Activated CD4-positive, alpha-beta T cell treated with anti-CD3 and anti-CD28 coated beads for 24 hours (primary cell): ENCODE measurements at places on chromosomes 6 and 20.

DNA sequence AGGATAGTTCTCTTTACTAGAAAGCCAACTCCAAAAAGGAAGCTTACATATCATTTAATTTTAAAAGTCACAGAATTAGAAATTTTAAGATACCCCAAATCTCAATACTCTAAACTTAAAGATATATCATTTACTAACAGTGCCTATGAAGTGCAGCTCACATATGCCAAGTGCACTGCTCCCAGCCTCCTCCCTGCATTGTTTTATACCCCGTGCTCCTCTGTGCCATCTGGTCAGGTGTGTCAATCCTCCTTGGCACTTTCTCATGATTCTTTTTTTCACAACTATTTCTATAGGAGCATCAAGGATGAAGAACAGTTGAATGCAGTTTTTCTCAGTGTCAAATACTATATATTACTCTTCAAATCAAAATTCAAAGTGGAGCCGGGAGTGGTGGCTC lies 8.8 kb downstream of the MAP7 start:
- no peak for DNase-seq

DNA sequence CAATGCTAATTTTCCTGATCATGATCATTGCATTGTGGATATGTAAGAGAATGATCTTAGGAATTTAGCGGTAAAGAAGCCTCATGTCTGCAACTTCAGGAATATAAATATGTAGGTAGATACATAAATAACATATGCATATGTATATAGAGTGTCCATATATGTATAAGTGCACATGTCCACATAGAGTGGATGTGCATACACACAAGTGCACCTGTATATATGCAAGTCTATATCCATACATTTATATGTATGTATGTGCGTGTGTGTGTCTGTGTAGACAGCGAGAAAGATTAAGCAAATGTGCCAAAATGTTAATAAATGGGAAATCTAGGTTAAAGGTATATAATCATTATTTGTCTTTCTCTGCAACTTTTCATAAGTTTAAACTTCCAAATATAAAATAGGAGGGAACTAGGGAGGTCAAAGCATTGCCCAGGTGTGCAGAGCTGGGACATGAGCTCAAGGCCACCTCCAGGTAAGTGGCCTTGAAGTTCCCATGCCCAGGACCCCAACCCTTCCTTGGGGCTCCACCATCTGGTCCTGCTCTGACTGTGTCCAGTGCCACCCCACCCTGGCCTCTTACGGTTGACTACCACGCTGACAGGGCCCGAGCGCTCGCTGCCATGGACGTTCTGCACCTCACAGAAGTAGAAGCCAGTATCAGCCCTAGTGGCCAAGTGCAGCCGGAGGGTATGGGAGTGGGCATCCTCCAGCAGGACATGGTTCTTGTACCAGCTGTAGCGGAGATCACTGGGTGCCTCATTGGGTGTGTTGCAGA lies 9.6 kb downstream of the SIGLEC1 start:
- no peak for DNase-seq

GRCh38 chr6:147418523-147418922 lies 90.0 kb upstream of the SAMD5 start:
- DNase-seq = no peak

- no peak for DNase-seq
Observed at GRCh38 chr6:118551063-118552053, 3.3 kb downstream of the PLN start.

- DNase-seq = no peak
Observed at GRCh38 chr6:152150196-152150595, 342.7 kb downstream of the ESR1 start.

DNA sequence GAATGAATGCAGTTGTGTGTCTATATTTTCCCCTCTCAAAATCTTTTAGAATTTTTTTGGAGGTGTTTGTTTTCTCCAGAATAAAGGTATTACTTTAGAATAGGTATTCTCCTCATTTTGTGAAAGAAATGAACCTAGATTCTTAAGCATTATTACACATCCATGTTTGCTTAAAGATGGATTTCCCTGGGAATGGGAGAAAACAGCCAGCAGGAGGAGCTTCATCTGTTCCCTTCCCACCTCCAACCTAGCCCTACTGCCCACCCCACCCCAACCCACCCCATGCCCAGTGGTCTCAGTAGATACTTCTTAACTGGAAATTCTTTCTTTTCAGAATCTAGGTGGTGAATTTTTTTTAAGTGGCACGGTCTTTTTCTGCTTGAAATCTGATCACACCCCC lies 127.8 kb downstream of the CD109 start:
- no peak for DNase-seq

DNA sequence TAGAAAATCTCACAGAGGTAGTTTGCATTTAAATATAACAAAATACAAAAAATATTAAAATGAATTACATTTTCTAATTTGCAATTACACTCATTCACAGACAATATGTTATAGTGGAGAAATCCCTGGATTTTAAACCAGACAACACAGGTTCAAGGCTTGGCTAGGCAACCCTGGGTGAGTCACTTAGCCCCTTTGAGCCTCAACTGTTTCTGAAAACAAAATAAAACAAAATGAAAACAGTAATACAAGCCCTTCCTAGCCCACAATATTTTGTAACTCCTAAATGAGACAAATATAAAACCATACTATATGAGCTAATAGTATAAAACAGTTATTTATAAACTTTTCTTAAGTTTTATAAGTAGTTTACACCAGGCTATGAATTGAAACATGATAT lies 41.0 kb downstream of the UQCC1 start:
- no peak for DNase-seq

- no peak for DNase-seq
Observed at GRCh38 chr6:108945681-108946159, 97.5 kb downstream of the ARMC2 start.

- no peak for DNase-seq
Observed at GRCh38 chr20:56579301-56579710, 46.3 kb downstream of the FAM209B start.

GRCh38 chr20:52086878-52087277 lies 104.7 kb downstream of the ZFP64 start:
- DNase-seq = no peak

- DNase-seq = no peak
Observed at GRCh38 chr6:33168639-33169038, 23.6 kb downstream of the COL11A2 start.

GRCh38 chr20:60062431-60063047 lies 104.3 kb downstream of the CDH26 start:
- no peak for DNase-seq

DNA sequence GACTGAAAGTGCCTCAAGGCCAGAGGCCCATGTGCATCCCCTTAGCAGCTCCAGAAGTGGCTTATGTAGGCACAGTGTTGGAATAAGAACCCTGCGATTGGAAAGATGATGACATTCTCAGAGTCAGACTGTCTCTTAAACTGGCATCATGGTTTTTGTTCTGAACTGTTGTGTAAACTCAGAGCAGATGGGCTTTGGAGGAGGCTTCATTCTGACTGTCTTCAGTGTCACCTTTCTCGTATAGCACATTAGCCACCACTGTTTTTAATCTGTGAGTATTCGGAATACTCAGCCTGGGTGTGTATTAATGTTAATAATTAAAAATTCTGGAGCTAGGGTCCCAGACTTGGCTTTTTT lies 140.9 kb downstream of the JARID2 start:
- DNase-seq = no peak

GRCh38 chr6:79385333-79385732 lies 150.9 kb upstream of the HMGN3 start:
- DNase-seq = no peak

- no peak for DNase-seq
Observed at GRCh38 chr6:79079561-79080041, 1.5 kb upstream of the PHIP start.

DNA sequence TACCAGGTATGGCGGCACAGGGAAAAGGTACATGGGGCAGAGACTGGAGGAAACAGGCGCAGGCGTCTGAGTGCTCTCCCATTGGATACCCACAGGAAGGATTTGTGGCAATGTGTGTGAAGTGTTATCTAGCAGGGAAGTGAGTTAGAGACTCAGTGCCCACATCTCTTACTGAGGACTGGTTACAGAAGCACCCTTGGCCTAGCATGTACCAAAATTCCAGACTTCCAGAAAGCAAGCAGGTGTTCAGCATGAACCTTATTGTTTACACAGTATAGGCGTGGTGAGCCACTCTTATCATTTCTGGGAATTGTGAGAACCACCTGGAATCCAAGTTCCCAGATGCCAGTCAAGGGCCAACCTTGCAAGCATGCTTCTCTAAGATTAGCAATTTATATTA lies 14.2 kb downstream of the MANBAL start:
- DNase-seq = no peak

DNA sequence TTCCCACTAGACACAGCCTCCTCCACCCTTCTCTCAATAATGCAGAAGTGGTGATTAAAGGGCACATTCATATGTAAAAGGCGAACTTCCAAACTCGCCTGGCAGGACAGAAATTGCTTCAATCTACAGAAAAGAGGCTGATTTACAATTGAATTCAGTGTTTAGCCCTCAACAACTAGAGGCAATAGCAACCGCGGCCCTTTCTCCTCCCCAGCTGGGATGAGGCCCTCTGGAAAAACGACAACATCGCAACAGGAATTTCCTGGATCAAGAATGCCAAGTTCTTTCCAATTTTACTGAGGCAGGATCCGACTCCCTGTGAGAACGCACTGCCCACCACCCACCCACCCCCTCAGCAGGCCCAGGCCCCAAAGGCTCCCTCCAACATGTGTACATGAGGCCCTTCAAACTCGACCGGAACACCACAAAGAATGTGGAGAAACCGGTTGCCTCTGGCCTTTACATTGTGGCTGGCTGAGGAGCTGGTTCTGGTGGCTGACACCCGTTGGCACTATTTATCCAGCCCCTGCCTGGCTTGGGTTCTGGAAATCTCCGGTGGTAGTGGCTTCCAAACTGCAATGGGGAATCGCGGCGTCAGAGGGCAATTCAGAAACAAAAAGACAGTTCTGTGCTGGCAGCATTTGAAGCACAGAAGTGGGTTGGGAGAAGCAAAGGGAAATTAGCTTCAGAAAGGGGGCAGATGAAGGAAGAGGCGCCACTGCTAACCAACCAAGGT lies 36.8 kb downstream of the ZMYND8 start:
- no peak for DNase-seq

DNA sequence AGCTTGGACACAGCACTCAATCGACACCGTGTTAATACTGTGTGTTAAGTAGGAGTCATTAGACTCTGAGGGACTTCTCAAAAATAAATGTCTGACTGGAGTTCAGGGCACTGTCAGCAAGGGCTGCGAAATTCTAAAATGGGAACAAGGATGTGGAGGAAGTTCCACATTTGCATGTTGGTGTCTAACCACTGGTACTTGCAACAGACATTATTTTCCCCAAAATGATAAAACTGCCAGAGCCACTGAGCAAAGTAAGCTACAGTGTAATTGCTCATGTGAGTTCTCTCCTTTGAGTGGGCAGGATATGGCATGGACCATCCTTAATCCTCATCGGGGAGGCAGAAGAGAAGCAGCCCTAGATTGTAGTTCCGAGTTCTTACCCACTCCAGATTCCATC lies 215.9 kb downstream of the SLC24A3 start:
- no peak for DNase-seq

DNA sequence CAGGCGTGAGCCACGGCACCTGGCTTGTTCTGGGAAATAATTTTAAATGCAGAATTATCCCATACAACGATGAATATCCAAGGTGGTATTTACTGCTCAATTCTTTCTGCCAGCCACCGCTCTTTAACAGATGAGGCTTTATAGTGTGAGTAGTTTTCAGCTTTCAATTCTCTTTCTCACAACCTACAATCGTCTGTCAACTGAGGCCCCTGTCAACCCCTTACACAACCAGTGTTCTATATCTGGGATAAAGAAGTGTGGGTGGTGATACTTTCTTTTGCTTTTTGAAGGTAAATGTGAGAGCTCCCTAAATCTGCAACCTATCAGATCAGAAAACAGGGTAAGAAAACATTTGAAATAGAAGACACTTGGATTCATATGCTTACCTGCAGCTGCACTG lies 22.5 kb downstream of the STAU1 start:
- DNase-seq = no peak

- DNase-seq = no peak
Observed at GRCh38 chr6:53828215-53828614, 33.4 kb downstream of the LRRC1 start.

DNA sequence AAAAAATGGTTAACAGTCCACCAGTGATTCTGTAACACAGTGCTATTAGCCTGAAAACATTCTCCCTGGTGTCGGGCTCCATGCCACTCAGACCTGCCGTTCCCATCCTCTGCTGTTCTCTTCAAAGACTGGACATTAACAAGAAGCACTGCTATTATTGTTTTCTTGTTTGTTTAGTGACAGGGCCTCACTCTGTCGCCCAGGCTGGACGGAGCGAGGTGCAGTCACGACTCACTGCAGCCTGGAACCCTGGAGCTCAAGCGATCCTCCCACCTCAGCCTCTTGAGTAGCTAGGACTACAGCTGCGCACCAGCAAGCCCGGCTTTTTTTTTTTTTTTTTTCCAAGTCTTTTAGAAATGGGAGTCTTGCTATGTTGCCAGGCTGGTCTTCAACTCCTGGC lies 9.6 kb downstream of the RMND1 start:
- DNase-seq = no peak

- DNase-seq = no peak
Observed at GRCh38 chr6:20313051-20313450, 88.6 kb upstream of the E2F3 start.

DNA sequence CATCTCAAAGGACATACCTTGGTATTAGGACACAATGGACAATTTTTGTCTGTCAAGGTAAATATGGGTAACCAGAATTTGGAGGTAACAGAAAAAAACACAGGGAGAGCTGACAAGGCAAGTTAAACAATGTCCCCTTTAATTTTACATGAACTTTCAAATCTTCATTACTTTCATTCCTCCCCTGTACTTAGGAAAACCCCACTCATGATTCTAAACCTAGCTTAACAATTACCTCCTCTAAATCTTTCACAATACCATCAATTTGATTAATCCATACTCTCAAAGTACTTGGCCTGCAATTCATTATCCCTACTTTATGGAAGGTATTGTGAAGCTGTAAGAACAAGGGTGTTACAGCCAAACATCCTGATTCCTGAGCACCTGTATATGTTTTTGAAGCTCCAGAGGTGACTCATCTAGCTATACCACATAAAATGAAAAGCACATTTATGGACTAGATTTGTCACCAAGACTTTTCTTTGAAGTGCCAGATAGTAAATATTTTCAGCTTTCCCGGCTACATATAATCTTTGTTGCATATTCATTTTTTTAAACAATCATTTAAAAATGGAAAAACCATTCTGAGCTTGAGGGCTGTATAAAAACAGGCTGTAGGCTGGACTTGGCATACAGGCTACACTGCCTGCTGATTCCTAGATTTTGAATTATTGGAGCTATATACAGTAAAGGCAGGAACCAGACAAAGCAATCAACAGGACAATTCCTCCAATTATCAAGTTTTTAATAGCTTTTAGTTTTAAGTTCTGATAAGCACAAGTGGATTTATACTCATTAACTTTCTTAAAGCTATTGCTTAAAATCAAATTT lies 22.9 kb downstream of the DEK start:
- no peak for DNase-seq

GRCh38 chr6:65938000-65938399 lies 231.0 kb upstream of the EYS start:
- no peak for DNase-seq

DNA sequence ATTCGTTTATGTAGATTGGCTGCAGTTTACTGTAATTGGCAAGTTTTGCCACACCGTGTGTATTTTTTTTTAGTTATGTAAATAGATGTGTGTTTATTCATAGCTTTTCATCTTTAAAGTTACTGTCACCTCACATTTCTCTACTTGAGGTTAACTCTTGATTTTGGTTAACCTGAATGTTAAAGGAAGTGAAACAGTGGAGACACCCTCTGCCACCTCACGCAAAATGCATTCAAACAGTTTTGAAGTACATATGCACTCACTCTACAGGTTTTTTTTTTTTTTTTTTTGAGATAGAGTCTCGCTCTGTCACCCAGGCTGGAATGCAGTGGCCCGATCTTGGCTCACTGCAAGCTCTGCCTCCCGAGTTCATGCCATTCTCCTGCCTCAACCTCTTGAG lies 17.7 kb downstream of the OR2A4 start:
- DNase-seq = no peak
